Airway epithelial cell (primary cell): ENCODE measurements at places on chromosomes 13 and 19. TPM values are rescaled to one million over a fixed set of nuclear protein-coding genes. Genes with fewer than 3 reads are reported as not detected.

The ZNF888 gene
- 2.4 and 4.1 TPM in 2 replicates for total RNA-seq

The ZNF541 gene
- total RNA-seq = 0.07 TPM in 1 of 2 replicates, not detected in the other

The ZNF506 gene
- 10.8 and 12.4 TPM in 2 replicates for total RNA-seq

The NKPD1 gene
- 2.3 and 2.6 TPM in 2 replicates for total RNA-seq

The ZNF492 gene
- total RNA-seq = 0.33 and 0.35 TPM in 2 replicates

The CYP4F11 gene
- not detected in 2 replicates for total RNA-seq

The YJU2 gene
- 29.7 and 29.8 TPM in 2 replicates for total RNA-seq

The MED16 gene
- 47.1 and 48.6 TPM in 2 replicates for total RNA-seq

The HAUS5 gene
- 10.9 TPM in 2 replicates for total RNA-seq

The CGB3 gene
- not detected in 2 replicates for total RNA-seq

The DCLK1 gene
- 0.14 TPM in 1 of 2 replicates, not detected in the other for total RNA-seq

The WTIP gene
- 3.5 and 12.5 TPM in 2 replicates for total RNA-seq
